ENCODE measurements at places on chromosomes 12 and 14.

DNA sequence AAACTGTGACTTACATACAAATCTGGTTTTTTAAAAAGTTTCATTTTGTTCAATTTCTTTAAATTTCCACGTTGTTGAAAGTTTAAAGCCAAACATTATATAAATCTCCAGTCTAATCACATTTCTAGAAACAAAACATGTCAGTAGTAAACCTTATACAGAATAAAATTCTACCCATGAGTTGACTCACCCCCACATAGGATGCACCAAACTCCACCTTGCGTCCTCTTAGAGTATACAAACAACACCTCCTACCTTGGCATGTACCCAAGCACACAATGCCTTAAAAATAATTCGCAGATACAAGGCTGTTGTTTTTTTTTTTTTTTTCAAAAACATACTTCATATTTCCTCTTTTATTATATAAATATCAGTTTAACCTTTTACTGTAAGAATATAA lies 3.3 kb downstream of the FBXL14 start:
- DNase-seq, result no peak

DNA sequence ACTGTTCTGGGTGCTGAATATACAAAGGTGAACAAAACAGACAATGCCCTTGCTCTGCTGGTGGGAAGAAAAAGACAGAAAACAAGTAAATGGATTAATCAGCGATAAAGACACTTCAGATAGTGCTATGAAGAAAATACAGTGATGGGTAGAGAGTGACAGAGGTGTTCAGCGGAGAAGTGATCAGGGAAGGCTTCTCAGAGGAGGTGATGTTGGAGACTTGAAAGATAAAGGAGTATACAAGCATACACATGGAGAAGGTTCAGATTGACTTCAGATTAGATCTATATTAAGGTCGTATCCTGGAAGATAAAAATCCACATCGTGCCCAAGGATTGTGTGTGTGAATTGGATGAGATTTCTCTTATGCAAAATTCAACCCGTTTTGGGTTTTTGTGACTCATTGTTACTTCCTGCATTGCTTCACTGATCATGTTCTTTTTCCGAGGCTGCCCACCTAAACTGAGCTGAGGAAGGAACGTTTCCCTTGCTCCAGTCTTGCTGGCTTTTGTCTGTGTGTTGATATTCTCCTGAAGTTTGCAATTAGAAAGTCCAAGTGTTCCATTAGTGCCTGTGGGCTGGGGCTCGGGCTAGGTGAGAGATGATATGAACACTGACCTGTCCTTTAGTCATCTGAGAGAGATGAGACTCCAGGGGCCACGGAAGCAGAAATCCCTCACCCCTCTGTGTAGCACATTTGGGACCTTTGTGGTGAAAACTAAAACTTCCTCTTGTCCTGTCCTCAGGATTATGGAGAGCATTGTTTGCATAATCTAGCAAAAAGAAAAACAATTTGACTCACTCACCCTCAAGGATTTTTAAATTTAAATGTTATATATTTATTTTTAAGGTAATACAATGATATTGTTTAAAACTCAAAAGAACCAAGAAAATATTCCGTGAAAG lies 27.6 kb downstream of the PLXNC1 start:
- DNase-seq, result no peak

DNA sequence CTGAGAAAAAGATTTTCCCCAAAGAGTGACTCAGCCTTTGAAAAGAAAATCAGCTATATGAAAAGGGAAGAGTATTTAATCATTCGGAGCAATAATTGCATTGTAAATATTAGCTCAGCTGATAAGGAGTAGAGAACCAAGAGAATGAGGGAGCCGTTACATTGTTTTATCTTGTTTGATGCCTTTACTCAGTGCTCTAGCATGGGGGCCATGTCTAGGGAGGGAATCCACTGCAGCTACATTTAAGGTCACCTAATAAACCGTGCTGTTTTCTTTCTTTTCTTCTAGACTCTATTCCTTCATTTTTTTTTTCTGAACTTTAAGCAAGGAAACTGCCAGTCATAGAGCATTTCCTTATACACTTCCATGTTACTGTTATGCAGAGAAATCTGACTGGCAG lies 447.0 kb downstream of the DIO2 start:
- peak; percentile 36 for DNase-seq

- DNase-seq, result no peak
Measured at GRCh38 chr12:70785896-70786295, 134.6 kb downstream of the PTPRR start.

GRCh38 chr14:43105305-43105704 lies 1401.8 kb downstream of the FSCB start:
- no peak for DNase-seq

Measured in NCI-H1092 treated with DMSO at 0.1 percent for 48 hours (cell line).